ENCODE measurements at places on chromosomes 16 and 17.

GRCh38 chr16:86821895-86822294, 243.5 kb downstream of the FOXL1 start:
- no peak for ATAC-seq

DNA sequence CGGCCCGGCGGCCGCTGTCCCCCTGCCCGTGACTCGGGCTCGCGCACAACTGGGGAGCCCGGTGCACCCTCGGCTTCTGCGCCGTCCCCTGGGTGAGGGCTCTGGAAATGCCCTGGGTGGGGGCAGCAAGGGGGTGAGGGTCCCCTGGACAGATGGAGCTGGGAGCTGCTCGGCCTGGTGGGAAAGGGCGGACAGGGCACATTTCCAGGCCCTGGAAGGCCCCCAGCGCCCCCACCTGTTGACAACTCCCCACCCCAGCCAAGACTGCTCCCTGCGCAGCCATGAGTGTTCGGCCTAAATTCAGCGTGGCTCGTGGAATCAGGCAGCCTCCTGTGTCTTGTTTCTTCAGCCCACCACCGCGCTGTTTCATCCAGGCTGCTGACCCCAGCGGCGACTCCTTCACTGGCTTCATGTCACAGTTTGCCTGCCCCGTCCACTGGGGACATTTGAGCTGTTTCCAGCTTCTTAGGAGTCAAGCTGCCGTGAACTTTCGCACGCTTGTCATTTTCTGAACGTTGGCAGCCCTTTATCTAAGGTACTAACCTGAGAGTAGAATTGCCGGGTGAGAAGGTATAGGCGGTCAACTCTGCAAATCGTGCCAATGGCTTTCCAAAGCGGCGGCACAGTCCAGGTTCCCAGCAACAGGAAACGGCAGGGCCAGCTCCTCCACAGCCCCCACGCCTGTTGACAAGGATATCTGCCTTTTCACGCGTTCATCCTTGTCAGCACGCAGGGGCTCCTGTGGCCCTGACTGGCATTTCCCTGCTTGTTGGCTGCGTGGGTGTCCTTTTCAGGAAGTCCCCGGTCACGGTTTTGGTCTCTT, 895 bp downstream of the UTS2R start:
- no peak for ATAC-seq

DNA sequence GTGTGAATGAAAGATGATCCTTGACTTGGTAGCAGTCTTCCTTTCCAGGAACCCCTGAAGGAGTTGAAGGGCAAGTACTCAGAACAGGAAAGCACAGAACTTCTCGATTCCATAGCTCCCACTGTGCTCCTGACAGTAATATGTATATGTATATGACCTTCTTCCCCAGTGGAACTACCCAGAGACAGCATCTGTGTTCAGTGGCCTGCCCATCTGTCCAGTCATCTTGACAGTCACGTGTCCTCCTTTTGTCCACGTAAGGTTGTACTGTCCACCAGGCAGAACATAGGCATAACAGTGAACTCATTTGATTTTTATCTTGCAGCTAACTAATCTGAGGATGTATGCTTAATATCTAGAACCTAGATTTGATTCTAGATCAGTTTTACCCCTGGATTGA, 37.8 kb upstream of the RASL10B start:
- no peak for ATAC-seq

- no peak for ATAC-seq
Measured at GRCh38 chr17:27940503-27941428, 47.6 kb upstream of the LYRM9 start.

- ATAC-seq, result no peak
Measured at GRCh38 chr16:48386559-48387312, 1.5 kb upstream of the SIAH1 start.

DNA sequence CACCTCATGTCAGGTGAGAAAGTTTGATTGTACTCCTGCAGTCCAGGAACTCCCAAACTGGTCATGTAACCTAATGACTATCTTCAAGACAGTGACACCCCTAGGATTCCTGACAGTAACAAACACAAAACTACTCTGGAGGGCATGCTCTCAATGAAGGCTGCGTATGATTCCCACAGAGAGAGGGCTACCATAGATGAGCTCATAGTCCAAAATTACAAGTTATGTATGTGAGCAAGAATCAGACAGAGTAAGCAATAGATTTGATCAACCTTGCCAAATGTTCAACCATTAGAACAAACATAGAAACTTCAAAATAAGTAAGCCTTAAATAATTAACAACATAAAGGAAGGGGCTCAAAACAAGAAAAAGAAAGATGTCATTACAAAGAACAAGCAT, 158.1 kb downstream of the COPRS start:
- ATAC-seq, result no peak

GRCh38 chr17:76531486-76532038, 5.9 kb downstream of the CYGB start:
- no peak for ATAC-seq

DNA sequence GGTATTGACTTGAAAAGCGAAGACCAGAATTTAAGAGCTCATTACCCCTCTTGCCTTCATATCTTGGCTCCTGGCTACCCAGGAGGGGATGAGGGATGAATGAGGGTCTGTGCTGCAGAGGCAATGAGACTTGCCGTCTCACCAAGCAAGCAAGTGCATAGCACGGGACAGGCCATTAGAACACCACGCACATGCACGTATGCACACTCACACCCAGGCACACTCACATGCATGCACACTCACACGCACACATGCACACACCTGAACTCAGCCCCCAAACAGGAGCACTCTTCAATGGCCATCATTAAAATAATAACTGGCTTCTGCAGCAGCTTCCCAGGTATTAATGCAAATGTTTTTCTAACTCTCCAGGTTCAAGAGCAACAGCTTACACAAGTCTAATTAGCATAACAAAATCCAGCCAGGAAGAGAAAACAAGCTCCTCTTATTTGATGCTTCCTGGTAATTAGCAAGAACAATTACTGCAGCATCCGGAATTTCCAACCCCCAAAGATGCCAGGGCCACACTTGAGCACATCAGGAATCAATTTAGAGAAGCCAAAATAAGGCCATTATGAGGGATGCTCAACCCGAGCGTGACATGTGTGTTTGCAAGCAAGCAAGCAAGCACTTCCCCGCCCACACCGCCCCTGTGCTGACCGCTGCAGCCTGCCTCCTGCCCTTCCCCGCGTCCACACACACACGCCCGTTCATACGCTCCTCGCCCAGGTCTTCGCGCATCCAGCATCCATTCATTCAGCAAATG, 171.6 kb upstream of the TNRC6C start:
- ATAC-seq, result peak; percentile 64

DNA sequence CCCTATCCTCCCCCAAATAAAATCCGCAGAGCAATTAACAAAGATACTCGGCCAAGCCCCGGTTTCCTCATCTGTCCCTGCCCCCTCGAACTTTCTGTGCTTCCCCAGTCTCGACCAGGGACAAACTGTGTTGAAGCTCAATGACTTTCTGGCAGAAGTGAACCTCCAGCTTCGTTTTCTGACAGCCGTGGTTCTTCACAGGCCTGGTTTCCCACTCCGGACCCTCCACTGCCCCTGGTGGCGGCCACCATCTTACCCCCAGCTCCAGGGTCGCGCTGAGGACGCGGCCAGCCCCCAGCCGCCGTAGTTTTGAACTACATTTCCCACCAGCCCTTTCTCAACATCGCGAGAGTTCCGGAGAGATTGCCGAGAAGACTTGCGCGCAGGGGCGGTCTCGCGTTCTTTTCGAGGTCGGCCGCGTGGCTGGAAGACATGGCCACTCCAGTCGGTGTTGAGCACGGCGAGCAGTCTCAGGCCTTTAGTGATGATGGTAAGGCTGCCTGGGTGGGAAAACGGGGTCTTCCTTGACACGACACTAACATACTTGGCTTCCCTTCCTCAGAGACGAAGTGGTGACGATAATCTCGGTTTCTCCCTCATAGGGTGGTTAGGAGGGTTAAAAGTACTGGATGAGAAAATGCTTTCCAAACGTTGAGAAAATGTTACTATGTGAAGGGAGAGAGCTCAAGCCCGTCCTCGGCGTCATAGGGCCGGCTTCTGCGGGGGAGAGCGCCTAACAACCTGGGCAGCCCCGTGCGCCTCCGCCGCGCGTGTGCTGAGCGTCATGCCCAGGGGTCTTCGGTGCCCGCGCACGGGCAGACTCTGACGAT, 17.7 kb downstream of the PRCD start:
- ATAC-seq, result peak; percentile 88

- ATAC-seq, result peak; percentile 85
Measured at GRCh38 chr17:78241277-78242023, 10.0 kb downstream of the TMEM235 start.

GRCh38 chr17:31525801-31526549, 134.5 kb downstream of the RAB11FIP4 start:
- peak; percentile 40 for ATAC-seq

- ATAC-seq, result no peak
Measured at GRCh38 chr16:87076331-87076949, 240.8 kb downstream of the C16orf95 start.

DNA sequence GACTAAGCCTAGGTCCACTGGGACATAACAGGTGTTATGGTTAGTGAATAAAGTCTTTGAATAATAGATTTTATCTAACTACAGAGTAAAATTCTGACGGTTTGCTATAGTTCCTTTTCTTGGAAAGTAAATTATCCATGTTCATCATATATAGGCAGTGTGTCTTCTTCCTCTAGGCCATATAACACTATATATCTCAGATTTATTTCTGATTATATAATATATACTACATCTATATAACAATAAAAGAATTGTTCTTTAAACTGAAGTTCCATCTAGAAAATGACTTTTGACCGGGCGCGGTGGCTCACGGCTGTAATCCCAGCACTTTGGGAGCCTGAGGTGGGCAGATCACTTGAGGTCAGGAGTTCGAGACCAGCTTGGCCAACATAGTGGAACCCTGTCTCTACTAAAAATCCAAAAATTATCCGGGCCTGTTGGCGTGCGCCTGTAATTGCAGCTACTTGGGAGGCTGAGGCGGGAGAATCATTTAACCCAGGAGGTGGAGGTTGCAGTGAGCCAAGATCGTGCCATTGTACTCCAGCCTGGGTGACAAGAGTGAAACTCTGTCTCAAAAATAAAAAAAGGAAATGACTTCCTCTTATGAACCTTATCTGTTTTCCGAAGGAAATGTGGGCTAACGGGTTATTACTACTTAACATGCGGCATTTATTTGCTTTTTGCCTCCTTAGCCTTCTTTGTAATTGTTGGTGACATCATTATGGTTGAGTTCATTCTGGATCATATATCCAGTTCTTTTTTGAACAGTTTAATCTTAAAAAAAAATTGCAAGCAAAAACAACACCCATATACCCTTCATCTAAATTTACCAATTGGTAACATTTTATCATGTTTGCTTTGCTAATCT, 29.2 kb downstream of the NOL11 start:
- no peak for ATAC-seq

DNA sequence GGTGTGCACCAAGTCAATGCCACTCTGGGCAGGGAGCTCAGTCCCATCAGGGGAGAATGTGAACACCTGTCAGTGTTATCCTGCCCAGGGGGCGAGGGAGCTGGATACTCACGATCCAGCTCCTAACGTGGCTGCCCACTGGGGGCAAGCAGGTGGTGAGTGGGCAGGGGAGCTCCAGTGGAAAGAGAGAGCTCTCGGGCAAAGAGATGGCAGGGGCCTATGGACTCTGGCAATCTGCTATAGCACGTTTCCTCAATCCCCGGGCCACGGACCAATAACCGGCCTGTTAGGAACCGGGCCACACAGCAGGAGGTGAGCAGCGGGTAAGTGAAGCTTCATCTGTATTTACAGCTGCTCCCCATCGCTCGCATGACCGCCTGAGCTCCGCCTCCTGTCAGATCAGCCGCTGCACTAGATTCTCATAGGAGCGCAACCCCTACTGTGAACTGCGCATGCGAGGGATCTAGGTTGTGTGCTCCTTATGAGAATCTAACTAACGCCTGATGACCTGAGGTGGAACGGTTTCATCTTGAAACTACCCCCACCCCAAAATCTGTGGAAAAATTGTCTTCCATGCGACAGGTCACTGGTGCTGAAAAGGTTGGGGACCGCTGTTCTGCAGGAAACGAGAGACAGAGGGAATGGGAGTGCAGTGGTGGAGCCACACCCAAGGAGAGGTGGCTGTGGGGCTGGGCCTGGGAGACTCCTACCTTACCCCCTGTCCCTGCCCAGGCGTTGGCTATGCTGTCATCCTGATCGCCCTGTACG, 15.6 kb downstream of the SLC6A2 start:
- no peak for ATAC-seq

- peak; percentile 69 for ATAC-seq
Measured at GRCh38 chr17:59361916-59362810, 30.7 kb downstream of the YPEL2 start.

- ATAC-seq, result no peak
Measured at GRCh38 chr17:66920435-66920834, 44.1 kb upstream of the CACNG4 start.

GRCh38 chr17:51888816-51889215, 269.7 kb downstream of the CA10 start:
- no peak for ATAC-seq

GRCh38 chr16:53827741-53828140, 123.8 kb downstream of the FTO start:
- ATAC-seq, result no peak

GRCh38 chr16:66942981-66943380, 7.7 kb downstream of the CES2 start:
- ATAC-seq, result no peak

- peak; percentile 80 for ATAC-seq
Measured at GRCh38 chr17:79082311-79083190, 7.9 kb downstream of the ENGASE start.

- no peak for ATAC-seq
Measured at GRCh38 chr16:2163211-2163881, 7.8 kb downstream of the TRAF7 start.

- no peak for ATAC-seq
Measured at GRCh38 chr16:27387724-27388123, 14.2 kb upstream of the IL21R start.

DNA sequence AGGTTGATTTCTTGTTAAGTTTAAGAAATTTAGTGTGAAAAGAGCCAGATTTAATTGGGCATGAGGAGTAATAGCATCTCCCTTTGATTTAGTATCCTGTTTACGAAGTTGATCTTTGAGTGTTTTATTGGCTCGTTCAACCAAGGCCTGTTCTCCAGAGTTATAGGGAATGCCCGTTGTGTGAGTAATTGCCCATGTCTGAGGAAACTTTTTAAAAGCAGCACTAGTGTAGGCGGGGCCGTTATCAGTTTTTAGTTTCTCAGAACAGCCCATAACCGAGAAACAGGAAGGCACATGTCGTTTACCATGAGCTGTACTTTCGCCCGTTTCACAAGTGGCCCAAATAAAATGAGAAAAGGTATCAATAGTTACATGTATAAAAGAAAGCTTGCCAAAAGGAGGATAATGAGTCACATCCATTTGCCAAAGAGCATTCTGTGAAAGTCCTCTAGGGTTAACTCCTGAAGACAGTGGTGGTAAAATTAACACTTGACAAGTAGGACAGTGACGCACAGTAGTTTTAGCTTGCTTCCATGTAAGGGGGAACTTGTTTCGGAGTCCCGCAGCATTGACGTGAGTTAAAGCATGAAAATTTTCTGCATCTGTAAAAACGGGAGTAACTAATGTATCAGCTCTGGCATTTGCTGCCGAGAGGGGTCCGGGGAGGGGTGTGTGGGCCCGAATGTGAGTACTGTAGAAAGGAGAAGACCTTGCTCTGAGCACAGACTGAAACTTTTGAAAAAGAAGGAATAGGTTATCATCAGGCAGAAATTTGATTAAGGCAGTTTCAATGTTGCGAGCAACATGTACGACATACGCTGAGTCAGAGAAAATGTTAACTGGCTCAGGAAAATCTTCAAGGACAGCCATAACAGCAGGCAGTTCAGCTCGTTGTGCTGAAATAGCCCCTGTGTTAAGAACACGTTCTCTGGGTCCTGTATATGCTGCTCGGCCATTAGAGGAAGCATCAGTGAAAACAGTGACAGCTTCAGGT, 18.5 kb upstream of the KCTD5 start:
- peak; percentile 78 for ATAC-seq

- peak; percentile 36 for ATAC-seq
Measured at GRCh38 chr17:39999067-39999466, 16.2 kb upstream of the CSF3 start.

- ATAC-seq, result peak; percentile 64
Measured at GRCh38 chr17:59810894-59811153, 81.9 kb downstream of the TUBD1 start.
